ENCODE measurements at places on chromosomes 3 and 15.

DNA sequence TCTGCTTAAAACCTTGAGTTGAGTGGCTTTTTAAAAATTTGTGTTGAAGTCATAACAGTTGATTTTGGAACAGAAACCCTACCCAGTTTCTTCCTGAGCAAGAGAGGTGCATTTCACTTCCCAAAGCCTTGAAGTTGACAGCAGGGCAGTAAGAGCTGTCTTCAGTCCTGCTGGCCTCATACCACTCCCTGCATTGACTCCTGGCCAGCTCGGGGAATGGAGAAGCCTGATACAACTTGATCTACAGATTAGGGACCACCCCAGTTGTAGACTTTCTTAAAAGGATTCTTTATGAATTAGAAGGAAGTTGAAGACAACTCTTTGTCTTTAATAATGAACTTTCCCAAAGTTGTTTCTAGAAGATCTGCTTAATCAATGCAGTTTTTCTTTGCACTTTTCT, 90.6 kb upstream of the FLNB start:
- no peak for DNase-seq

- DNase-seq = no peak
Measured at GRCh38 chr3:44066806-44067205, 174.9 kb upstream of the TOPAZ1 start.

- peak; percentile 19 for DNase-seq
Measured at GRCh38 chr15:54082836-54083492, 104.7 kb downstream of the UNC13C start.

DNA sequence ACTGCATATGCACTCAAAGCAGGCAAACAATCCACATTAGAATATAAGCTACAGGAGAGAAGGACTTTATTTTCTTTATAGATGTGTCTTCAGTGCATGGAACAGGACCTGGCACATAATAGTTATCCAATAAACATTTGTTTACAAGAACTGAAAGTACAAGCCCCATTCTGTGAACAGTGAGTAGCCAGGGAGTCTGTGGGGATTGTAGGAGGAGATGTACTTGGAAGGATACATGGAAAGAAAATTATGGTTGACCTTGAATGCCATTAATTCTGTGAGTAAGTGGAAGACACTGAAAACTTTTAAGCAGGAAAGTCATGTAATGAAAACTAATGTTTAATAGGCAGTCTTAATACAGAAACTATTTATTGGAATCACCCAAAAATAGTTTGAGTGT, 28.3 kb downstream of the MASP1 start:
- no peak for DNase-seq

- peak; percentile 22 for DNase-seq
Measured at GRCh38 chr3:97996988-97997387, 24.8 kb upstream of the RIOX2 start.

DNA sequence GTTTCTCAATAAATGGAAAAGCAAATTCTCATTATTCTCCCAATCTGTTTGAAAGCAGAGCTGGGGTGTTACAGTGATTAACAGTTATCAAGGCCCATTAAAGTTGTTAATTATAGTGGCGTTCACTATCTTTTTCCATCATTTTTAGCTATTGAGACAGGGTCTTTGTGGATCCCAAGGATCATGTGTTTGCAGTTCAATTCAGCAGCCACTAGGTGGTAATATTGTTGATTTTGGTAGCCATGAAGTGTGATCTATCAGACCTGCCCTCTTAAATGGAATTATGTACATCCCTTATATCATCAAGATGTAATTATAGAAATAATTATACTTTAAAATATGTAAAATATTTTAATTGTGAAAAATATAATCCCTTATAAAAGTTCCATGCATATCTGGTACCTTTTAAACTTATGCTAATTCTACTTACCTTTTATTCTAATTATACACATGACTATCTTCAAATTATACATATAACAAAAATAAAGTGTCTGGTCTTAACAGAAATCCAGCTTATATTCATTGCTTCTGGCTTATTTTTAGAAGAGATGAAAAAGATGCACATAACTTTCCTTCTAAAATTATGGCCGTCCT, 126.4 kb downstream of the GREM1 start:
- DNase-seq = peak; percentile 11
